ENCODE measurements at places on chromosomes 3 and 15.
A peak's percentile ranks its signal among the peaks of the same experiment; 100 is the strongest.

DNA sequence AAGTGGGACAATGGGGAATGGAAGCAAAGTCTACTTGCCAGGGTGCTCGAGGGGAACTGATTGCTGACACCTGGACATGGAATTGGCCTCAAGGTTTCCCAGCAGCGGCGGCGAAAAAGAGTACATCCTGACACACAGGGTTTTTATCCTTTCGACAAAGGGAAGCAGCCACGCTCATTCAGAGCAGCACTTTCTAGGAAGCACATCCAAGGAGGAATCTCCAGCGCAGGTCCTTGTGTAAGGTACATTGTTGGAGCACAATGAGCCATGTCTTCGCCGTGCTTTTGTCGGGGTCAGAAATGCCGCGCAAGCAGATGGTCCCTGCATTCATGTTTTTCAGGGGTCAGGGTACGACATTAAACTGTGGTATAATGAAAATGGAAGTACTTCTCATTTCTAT is 16.8 kb downstream of the CACNA1D start:
- no peak for DNase-seq

DNA sequence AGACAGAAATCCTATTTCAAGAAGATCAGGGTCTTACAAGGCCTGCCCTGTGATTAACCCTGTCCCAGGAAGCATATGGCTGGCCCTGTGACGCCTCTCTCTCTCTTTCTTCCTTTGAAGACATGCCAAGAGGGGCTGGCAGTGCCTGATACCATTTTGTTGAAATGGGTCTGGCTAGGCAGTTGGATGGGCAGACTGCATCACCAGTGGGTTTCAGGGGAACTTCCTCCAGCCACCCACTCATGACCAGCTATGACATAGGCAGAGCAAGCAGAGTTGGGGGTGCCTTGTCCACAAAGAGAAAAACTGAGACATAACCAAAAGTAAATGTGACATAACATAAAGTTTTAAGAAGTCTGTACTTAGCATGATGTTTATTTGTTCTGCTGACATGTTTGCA is 31.4 kb upstream of the MANF start:
- DNase-seq = no peak

DNA sequence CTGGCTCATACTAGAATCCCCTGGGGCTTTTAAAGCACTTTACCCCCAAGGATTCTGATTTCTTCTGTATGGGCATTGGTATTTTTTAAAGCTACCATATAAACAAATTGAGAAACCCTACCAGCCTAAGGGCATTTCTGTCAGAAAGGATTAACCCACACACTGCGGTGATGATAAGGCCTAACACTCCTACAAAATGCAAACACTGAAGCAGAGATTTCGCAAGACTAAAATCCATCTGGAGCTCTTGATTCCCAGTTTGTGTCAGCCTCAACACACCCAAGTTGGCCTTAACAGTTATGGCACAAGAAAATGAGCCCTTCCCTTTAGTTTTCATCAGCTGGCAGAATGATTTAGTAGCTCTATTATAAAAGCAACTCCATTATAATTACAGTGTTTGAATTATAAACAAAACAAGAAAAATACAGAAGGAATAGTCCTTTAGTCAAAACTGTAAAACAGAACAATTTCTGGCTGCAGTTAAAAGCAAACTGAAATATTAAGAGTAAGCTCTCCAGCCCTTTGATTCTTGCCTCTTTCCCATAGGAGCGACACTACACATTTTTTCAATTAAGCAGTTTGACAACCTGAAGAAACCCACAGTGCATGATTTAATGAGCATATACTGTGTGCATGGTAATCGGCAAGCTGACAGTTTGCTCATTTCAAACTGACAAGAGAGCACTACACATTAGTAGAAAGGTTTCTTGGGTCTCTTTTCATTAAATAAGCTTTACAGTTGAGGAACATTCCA is 441.2 kb downstream of the FHIT start:
- DNase-seq = peak; percentile 63

GRCh38 chr3:197309528-197310361 is 11.3 kb upstream of the DLG1 start:
- DNase-seq = peak; percentile 97

DNA sequence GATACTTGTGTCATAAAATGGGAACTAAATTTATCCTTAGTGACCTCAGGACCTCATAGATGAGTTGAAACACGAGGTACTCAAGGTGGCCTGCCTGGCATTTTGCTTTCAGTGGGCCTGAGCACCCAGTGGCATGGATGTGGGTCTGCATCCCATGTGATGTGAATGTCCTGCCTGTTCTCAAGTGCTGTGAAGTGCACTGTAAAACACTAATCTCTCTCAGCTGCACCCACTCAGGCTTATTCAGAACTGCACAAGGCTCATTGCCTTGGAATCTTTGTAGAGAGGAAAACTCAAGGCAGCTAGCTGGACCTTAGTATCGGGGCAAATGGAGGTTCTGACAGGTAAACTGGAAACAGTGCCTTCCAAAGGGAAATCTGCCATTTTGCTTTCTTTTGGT is 767.0 kb downstream of the TUSC7 start:
- no peak for DNase-seq

- DNase-seq = no peak
These were observed 17.8 kb upstream of the ZFYVE19 start for GRCh38 chr15:40789119-40789518.

DNA sequence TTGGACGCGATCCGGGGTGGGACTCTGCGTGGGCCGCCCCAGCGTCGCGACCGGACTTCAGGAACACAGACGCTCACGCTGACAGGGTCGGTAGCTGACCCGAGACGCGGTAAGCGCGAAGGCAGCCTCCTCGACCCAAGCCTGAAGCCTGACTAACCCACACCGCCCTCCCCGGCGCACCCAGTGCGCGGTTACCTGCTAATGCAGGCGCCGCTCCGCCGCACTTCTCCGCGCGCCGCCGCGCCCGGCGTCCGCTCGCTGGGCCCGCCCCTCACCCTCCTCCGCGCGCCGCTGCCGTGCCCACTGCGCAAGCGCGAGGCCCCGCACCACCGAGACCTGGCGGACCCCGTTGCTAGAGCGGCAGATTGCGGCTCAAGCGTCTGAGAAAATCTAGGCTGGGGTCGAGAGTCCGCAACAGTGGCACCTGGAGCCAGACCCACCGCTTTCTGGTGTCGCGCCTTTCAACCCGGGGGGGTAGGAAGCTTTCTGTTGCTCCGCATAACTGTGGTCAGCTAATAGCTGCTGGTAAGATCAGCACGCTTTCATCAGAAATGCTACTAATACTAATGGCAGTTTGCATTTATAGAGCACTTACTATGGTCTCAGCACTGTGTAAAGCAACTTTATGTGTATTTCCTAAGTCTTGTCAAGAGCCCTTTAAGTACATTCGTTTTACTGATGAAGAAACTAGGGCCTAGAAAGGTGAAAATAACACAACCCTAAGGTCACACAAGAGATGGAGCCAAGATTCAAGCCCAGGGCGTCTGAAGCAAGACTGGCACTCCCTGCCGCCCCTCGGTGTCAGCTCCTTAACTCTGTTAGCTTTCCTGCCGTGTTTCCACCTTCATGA is at the start of gene TBCCD1:
Gene TBCCD1, minus strand, starts transcription at position 268 of the 850 bp plus-strand sequence. CDS start 3,010 bp downstream, outside the sequence.
- DNase-seq = peak; percentile 78

- no peak for DNase-seq
These were observed 732 bp upstream of the GCSAM start for GRCh38 chr3:112133626-112134334.

DNA sequence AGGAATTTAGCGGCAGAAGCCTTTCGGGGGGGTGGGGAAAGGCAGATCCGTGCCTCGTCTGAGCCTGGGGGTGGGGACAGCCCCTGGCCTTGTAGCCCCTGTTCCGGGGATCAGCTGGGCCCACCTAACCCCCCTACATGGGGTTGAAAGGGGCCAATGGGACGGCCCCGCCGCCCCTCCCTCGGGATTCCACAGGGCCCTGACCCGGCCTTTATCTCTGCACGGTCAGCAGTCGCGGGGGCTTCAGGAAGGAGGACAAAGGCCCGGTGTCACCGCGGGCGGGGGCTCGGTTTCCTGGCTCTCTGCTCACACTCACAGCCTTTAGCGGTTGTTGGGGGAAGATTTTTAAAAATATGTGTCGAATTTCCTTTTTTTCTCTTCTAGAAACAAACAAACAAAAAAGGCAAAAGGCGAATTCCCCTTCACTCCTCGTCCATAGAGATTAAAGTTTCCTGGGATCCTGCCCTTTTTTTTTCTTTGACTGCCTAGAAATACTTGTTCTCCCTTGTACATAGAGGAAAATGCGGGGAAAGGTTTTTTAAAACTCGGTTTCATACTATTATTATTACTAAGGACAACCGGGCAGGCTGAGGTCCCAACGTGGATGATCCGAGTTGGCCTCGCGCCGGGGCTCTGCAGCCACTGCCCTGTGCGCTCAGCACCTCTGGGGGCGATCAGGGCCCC is 7.9 kb downstream of the FOXL2 start:
- DNase-seq = no peak

All from fibroblast of skin of left quadriceps (primary cell).